ENCODE measurements at places on chromosomes 13 and 19.

GRCh38 chr13:23140492-23140891 is 40.3 kb upstream of the SGCG start:
- DNase-seq, result no peak

DNA sequence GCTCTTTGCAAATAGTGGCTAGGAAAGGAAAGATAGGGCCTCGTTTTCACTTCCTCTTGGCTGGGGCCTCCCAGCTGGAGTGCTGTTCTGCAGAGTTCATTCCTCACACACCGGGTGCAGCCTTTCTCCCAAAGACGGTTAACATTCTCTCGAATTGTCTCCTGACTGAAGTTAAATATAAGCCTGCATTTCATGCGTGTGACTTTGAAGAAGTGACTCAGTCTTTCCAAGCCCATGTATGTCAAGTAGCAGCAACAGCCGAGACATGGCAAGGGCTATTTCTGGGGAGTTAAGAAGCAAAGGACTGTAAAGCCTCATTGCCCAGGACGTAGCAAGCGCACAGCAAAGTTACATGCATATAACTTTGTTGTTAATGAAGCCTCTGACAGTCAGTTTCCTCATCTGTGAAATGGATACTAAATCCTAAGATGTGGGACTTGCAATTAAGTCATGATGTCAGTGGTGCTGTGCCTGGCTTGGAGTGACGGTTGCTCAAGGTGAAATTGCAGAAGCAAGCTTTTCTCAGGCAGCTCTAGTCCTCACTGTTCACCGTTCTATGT is 502.4 kb downstream of the MYO16 start:
- no peak for DNase-seq

DNA sequence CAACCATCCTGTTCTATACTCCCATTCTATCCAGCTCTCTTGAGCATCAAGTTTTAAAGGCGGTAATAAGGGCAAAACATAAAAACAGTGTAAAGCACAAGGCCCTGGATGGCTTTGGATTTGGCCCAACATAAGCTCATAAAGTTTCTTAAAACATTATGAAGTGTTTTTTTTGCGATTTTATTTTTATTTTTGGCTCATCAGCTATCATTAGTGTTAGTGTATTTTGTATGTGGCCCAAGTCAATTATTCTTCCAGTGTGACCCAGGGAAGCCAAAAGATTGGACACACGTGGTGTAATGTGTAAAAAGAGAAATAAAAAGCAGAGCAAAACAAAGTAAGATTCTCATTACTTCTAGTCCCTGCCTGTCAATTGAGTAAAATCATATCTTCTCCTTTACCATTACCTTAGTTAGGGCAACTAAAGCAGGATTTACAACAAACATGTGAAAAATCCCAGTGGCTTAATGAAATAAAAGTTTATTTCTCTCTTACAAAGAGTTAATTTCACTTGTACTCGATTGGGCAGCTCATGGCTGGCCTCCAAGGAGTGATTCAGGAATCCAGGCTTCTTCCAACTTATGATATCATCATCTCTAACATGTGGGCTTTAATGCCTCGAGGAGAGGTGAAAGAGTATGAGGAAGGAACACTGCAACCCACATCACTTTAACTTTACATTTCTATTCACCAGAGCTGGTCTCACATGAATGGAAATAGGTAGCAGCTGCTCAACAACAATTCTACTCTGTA is 725.2 kb upstream of the SLITRK1 start:
- DNase-seq, result no peak

DNA sequence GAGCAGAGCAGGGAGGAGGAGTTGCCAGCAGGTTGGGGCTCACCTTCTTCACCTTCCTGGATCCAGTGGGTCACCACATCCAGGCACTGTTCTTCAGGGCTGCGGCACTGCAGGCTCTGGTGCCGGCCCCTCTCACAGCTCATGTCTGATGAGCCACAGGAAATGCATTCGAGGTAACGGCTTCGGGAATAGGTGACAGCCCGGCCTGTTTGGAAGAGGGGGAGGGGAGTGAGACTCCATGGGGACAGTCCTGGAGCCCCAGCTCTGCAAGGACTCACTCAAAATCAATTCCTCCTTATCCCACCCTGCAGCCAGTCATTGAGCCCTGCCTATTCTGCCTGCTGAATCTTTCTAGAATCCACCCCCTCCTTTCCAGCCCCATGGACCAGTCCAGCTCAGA is 13.5 kb downstream of the PLAUR start:
- DNase-seq, result no peak

DNA sequence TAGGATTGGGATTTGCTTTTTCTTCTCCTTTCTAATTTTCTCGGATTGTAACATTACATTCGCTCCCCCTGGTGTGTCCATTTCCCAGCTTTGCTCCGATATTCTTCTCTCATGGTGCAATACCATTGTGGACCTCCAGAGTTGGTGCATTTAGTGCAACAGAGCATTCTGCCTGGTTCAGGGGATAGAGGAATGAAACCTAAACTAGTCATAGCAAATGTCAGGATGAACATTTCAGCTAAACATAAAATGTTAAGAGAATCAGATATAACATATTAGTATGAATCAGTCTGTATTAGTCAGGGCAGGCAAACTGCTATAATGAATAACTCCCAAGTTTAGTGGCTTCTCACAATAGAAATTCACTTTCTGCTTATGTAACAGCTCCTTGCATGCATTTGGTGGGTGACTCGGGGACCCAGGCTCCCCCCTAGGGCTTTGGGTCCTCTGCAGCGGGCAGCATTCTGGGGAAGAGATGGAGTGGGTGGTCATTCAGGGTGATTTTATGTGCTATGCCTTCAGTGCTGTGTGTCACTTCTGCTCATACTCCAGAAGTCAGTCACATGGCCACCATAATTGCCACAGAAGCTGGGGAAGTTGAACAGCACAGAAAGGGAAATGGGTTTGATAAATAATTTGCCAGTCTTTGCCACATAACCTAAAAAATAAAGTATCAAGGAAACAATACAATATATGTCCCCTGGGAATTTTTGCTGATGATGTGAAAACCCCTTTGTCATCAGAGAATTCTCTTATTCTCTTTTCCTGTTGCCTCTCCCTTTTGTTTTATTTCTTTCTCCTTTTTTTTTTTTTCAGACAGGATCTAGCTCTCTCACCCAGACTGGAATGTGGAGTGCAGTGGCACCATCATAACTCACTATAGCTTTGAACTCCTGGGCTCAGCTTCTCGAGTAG is 111.0 kb downstream of the HSPH1 start:
- no peak for DNase-seq

- no peak for DNase-seq
Measured at GRCh38 chr19:1745589-1746031, 7.7 kb upstream of the ONECUT3 start.

- DNase-seq, result no peak
Measured at GRCh38 chr19:7349961-7350711, 1.4 kb downstream of the ARHGEF18 start.

DNA sequence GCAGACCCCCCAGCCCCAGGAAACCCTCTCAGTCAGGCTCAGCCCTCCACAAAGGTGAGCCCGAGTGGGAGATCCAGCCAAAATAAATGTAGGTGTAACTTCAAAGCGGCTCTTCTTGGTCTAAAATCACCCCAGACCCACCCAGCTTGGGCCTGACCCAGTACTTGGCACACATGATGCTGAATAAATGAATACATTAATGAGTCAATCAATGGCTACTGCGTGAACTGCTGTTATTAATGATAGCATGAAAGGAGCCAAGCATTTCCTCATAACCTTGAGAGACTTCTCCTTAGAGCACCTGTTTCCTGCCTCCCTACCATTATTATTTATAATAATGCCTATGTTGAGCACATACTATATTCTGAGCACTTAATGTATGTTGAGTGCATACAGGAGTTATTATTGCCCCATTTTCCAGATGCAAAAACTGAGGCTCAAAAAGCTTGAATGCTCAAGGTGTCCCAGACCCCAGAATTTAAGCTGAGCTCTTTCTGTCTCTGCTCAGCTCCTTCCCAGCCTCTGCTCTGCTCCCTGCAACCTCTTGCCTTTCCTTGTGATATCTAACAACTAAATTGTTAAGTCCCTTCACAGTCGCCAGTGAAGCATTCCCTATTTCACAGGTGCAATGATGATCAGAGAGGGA is 4.3 kb downstream of the NOTCH3 start:
- peak; percentile 8 for DNase-seq

DNA sequence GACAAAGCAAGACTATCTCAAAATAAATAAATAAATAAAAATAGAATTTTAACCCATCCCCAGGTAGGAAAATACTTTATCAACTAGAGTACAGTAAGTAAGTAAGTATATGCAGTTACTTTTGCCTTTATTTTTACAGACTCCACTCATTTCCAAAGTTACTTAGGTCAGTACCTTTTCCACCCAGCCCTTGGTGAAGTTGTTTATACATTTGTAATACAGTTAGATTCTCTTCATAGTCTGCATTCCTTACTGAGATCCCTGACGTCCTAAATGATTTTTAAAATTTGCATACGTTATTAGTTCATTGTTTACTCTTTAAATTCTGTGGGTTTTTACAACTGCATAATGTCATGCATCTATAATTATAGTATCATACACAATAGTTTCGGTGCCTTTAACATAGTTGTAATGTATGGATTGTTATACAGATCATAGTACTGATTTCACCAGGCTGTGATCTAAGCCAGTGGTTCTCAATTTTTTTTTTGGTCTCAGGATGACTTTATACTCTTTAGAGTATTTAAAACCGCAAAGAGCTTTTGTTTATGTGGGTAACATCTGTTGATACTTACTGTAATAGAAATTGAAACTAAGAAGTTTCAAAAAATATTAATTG is 10.4 kb downstream of the SETDB2 start:
- no peak for DNase-seq

DNA sequence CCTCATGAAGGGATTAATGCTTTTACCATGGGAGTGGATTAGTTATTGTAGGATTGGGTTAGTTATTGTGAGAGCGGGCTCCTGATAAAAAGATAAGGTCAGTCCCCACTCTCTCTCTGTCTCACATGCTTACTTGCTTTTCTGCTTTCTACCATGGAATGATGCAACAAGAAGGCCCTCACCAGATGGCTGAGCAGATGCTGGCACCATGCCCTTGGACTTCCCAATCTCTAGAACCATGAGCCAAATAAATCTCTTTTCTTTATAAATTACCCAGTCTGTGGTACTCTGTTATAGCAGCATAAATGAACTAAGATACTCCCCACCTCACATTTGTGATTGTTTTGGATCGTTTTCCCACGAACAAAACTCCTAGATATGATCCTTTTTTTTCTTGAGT is 353.8 kb downstream of the DNAJC15 start:
- no peak for DNase-seq
